Activated CD4-positive, CD25-positive, alpha-beta regulatory T cell treated with anti-CD3 and anti-CD28 coated beads, Interleukin-2, amount 50 U/mL, for 24 hours (primary cell): ENCODE measurements at places on chromosomes 1 and 21.

DNA sequence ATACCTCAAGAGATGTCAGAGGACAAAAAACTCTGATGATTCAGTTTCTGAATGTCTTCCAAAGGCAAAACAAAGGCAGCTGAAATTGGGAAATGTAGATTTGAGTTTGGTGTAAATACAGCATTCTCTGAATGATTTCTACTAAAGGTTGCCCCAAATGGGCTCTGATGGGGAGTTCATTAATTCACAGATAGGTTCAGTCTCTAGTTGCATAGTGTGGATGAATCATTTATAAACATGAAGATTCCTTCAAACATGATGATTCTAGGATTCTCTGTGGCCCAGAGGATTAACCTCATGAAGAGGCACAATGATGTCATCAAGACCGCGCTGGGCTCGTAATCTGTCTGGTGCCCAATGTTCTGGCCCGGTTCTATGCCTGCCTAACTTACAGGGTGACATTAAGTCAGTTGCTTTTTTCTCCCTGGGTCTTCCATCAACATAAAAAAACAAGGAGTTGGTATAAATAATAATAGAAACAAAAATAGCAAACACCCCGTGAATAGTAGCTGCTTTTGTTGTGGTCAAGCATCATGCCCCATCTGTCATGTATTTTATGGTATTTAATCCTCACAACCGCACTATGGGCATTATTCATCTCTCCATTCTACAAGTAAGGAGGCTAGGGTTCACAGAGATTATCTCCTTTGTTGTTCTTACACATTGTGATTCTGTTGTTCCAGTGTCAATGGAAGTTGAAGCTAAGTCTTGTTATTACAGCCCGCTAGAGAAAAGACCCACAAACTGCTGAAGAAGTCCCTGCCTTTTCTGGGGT lies 509.6 kb upstream of the USP24 start:
- no peak for ATAC-seq

DNA sequence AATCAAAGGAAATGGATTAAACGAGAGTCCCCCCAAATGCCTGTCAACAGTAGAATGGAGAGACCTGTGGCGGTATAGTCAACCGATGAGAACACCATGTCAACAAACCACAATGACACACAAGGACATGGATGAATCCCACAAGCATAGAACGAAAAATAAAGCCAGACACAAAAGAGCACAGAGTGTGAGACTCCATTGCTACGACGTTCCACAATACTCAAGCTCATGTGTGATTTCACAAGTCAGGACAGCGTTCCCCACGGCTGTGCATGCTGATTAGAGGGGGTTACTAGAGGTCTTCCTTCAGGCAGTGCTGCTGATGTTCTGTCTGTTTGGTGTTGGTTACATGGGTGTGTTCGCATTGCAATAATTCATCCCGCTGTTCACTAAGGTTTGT lies 5.8 kb upstream of the PLA2G2D start:
- ATAC-seq: no peak

GRCh38 chr1:168375566-168376300 lies 95.1 kb downstream of the TBX19 start:
- no peak for ATAC-seq

DNA sequence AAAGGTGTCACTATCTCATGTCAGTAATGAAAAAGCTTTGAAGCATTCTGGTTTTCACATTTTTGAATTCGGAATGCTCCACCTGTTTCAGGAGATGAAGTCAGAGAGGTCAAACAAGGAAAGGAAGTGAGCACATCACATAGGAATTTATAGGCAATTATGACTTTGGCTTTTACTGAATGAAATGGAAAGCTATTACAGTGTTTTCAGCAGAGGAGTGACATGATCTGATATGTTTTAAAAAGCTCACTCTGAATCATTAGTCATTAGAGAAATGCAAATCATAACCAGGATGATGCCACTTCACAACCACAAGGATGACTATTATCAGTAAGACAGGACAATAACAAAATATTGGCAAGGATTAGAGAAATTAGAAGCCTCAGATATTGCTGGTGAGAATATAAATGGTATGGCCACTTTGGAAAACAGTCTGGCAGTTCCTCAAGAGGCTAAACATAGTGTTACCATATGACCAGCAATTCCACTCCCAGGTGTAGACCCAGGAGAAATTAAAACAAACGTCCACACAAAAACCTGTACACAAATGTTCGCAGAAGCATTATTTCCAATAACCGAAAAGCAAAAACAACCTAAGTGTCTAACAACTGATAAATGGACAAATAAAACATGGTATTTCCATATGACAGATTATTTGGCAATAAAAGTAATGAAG lies 7.5 kb downstream of the TAF1A start:
- peak; percentile 69 for ATAC-seq

- ATAC-seq: no peak
Observed at GRCh38 chr1:115130786-115131185, 41.5 kb upstream of the TSPAN2 start.

DNA sequence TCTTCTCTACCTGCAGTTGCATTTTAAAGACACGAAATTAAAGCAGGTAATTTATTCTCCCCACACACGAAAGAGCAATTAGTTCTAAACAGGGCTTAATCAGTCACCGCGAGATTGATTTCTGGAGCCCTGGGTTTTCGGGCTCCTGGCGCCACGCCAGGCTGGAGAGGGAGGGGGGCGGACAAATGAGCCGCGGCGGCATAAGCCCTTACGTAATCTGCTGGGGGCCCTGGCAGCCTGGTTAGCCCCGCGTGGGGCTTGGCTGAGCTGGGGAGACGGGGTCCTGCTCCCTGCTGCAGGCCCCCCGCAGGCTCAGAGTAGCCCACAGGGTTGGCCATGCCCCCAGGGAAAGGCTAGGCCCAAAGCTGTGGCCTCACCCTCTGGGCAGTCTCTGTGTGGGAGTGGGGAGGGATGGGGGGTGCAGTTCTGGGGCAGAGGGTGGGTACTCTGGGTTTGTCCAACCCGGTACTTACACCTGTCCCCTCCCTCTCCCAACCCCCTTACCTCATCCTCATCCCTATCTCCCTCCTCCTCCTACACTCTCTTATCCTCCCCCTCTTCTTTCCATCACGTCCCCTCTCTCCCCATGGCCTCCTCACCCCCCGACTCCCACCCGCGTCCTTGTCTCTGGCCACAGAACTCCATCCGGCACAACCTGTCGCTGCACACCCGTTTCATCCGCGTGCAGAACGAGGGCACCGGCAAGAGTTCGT lies 19.9 kb downstream of the FOXO6 start:
- ATAC-seq: no peak

DNA sequence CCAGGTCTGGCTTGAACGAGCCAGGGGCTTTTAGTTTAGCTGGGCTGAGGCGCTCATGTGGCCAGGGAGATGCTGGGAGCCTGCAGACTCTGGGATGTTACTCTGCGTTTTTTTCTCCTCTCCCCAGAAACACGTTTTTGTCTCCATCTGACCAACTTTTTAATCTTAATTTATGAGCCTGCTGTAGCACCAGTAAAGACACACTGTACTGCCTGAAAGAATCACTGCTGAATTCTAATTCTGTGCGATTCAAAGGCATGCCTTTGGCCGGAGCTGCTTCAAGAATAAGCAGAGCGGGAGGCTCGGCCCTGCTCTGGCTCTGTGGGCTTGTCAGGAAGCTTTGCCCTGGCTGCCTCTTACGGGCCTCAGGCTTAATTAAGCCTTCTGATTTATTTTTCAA lies 129.5 kb downstream of the CAMTA1 start:
- no peak for ATAC-seq

GRCh38 chr1:238340989-238341388 lies 450.3 kb upstream of the ZP4 start:
- no peak for ATAC-seq

DNA sequence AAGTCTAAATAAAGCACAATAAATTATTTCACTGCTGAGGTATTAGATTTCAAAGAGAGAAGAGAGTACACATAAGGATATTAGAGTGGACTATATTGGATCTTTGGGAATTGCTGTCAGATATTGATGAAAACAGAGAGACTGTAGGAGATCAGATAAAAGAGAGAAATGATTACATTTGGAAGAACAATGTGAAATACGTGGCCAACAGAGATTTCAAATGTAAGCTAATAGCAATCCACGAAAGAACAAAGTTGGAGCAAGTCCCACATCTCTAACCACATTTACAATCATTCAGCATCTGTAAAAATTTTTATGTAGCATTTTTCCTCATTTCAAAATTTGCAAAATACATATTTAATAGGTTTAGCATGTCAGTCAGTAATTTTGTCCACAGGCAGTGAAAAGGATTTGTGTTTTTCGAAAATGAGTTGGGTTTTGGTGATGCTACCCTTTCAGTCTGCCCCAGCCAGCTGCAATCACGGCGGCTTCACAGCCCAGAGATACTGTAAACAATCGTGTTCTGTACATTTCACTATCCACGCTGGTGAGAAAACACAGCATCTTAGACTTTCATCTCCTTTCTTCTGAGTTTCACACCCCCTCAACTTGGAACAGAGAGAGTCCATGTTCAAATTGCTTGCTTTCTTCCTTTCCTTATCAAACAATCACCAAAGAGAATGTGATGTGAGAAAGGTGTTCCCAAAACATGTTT lies 209.1 kb upstream of the LYPLAL1 start:
- ATAC-seq: no peak

DNA sequence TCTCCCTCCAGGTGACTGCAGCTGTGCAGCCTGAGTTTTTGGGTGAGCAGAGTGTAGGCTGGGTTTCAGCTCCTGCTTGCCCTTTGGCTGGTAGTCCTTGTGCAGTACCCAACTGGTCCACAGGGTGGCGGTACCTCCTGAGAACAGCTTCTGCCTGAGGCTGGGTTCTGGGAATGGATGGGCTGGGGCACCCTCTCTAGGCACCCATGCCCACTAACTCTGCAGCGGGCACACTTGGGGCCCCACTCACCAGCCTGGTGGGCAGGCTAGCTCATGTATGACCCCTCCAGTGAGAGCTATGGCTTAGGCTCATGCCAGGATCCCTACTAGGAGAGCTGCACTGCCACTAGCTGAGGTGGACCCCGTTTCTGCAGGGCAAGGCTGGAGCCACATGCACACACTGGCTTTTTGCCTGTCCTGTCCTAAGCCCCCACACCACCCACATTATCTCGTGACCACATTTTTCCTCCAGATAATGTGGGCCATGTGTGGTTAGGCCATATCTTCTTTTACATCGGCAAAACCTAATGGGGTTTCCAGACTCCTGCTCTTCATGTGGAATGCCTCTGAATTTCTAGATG lies 15.5 kb upstream of the GSTM4 start:
- peak; percentile 69 for ATAC-seq

DNA sequence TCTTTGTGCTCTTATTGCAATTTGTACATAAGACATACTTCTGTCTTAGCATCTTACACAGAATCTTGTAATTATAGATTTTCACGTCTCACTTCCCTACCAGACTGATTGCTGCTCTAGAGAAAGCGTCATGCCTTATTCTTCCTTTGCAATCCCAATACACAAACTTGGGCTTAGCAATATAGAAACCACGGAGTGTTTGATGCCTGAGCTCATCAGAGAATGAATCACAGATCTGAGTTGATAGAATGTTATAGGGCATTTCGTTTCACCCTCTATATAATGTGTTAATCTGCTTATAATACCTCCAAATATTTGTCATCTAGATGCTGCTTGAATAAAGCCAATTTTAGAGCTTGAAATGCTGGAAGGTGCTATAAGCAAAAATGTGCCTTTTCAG lies 6.6 kb downstream of the FMO1 start:
- no peak for ATAC-seq
